ENCODE measurements at places on chromosomes 5 and 9.

DNA sequence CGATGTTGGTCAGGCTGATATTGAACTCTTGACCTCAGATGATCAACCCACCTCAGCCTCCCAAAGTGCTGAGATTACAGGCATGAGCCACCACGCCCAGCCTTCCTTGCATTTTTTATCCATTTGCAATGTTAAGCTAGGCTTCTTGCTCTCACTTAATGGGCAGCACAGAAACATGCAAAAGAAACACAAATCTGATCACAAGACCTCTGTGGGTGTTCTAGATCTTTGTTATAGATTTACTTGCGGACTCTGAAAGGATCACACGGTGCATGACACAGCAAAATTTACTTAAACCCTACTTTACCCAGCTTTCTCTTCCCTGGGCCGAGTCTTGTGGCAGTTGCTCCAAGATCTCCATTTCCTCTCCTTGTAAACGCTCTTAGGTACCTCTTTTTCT, 71.3 kb downstream of the PSAT1 start:
- DNase-seq: no peak

DNA sequence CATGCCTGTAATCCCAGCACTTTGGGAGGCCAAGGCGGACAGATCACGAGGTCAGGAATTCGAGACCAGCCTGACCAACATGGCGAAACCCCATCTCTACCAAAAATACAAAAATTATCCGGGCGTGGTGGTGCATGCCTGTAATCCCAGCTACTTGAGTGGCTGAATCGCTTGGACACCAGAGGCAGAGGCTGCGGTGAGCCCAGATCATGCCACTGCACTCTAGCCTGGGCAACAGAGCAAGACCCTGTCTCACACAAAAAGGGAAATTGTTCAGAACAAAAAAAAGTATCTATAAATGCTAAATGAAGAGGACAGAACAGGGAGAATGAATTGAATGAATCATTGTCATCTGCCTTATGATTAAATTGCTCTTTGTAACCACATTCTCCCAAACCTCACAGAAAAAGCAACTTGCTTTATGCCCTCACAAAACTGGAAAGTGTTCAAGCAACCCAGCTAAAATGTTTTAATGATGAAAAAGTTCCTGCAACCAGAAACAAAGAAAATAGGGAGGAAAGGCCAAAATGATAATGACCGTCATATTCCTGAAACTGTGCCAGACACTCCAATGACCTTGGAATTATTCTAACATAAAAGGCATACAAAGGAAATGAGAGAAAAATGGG, 83.7 kb downstream of the SERINC5 start:
- no peak for DNase-seq

DNA sequence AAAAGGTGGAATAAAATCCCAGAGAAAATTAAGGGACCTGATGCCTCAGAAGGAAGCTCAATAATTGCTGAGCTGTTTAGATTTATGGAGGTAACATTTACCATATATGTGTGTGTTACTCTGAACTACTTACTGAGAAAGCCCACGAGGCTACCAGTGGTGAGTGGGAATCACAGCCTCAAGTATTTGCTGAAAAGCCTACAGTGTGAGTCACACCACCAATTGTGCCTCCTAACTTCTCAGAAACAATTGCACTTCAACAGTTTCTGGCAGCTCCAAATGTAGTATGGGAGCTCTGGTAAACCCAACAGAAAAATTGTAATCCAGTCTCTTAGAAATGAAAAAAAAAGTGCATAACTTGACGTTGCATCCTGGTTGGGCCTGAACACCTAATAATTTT, 551.6 kb downstream of the PRDM9 start:
- DNase-seq: no peak

DNA sequence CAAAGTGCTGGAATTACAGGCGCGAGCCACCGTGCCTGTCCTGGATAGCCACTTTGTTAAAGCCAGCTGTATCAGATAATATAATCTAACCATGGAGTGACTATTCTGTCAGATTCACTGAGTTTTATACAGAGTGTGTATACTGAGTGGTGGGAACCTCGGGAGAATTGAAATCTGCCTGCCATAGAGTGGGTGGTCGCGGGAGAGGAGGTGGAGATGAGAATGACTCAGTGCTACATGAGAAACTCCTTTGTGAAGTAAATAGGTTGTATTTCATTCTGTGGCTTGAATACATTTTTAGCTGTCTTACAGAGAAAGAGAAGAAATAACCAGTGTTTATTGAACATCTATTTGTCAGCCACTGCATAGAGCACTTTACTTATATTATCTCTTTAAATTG, 26.4 kb downstream of the ATP6V0E1 start:
- no peak for DNase-seq

GRCh38 chr9:124830593-124830992, 22.7 kb upstream of the WDR38 start:
- DNase-seq: no peak

DNA sequence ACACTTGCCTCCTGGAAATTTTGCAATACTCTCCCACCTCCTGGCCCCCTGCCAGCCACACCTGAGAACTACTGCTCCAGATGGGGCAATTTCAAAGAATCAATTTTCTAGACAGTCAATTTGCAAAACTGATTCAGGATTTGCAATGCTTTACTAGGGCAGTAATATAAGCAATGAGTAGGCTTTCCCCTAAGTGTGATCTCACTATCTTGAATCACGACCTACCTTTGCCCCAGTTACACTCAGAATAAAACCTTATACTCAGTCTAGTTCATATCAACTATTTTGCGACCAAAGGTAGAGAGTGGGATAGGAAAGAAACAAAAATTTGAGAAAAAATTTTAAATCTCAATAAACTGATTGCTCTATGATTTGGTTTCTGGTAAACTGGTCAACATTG, 54.4 kb downstream of the DROSHA start:
- DNase-seq: no peak

- DNase-seq: no peak
Measured at GRCh38 chr5:112979723-112980122, 3.1 kb downstream of the DCP2 start.

DNA sequence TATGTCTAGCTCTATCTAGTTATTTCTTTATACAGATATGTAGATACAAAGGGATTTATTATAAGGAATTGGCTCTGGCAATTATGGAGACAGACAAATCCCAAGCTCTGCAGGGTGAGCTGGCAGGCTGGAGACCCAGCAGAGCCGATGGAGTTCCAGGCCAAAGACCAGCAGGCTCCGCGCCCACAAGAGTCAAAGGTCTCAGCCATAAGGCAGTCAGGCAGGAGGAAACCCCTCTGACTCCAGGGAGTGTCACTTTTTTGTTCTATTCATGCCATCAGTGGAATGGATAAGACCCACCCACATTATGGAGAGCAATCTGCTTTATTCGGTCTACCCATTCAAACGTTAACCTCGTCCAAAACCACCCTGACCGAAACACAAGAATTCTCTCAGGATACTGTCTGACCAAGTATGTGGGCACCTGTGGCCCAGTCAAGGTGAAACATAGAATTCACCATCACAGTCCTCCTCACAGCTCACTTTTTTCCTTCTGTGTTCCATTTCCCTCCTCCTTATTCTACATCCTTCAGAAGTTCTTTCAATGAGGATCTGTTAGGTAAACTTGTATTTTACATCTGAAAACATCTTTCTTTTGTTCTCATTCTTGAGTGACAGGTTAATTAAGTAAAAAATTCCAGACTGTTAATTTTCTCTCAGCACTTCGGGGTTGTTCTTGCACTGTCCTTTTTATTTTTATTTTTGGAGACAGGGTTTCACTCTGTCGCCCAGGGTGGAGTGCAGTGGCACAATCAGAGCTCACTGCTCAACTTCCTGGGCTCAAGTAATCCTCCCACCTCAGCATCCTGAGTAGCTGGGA, 21.2 kb downstream of the RNF130 start:
- no peak for DNase-seq

DNA sequence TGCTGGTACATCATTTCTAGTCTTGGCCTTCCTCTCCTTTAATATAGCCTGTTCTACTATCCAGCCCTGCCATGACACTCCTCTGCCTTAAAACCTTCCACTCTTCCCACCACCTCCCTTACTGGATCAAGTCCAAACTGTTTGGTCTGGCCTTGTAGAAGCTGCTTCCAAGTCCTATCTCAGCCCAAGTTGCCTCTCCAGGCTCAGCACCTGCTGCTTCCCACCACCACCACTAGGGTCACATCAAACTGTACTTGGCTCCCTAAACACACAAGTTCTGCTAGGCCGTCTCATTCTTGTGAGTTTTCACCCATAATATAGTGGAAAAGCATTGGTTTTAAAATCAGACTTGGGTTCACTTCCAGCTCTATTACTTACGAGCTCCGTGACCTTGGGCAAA, 1.4 kb downstream of the NDUFA8 start:
- peak; percentile 33 for DNase-seq

DNA sequence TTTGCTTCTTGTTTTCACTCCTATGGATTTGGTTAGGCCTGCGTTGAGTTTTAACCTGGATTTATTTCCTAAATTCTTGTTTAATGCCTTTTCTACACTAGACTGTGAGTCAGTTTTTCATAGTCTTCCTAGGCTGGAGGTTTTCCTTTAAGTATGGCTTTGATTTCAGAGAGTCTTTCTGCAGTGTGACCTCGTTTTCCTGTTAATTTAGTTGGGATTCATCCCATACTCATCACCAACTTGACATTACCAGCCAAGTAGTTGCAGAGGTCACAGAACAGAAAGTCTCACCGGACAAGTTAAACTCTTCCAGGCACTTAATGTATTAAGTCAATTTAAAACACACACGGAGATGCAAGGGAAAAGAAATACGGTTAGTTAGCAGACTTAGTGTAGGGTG, 29.7 kb upstream of the AUH start:
- no peak for DNase-seq

DNA sequence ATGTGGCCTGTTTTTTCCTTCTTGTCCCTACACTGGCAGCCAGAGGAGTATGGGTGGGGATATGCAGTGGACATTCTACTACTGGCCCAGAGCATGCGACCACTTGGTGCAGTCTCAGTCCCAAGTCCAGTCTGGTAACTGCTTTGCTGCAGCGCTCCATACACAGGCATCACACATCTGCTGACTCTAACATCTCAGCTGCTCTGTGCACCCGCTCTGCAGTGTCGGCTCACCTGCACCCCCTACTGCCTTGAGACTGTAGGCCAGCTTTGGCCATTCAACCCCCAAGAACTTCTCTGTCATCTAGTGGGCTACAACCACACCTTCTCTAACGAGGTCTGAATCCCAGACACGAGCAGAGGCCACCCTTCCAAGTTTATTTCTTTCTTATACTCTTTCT, 46.4 kb upstream of the SLCO6A1 start:
- no peak for DNase-seq

DNA sequence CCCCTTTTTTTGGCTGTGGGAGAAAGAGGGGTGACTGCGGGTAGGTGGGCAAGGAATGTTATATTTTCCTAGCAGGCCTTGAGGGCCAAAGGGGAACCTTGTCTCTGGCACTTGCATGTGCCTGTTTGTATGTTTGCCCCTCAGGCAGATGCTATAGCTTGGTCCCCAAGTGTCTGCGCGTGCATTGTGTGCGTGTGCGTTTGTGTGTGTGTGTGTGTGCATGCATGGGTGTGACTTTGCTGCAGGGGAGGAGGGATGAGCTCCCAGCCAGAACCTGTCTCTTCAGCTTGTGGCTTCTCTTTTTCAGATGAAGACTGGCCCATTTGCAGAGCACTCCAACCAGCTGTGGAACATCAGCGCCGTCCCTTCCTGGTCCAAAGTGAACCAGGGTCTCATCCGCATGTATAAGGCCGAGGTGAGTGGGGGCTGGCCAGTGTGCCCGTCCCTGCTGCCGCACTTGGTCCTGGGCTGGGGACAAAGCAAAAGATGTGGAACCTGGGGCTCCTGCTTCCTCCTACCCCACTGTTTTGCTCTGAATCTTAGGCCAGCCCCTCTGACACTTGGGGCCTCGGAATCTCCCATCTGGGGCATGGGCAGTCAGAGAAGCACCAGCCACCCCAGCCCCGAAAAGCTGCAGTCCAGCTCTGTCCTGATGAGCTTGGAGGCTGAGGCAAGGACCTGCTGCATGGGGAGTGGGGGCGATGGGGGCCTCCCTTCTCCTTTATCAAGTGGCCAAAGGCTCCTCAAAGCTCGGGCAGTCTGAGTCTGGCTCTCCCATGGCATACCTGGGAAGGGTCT, 31.1 kb downstream of the PTPA start:
- DNase-seq: no peak

DNA sequence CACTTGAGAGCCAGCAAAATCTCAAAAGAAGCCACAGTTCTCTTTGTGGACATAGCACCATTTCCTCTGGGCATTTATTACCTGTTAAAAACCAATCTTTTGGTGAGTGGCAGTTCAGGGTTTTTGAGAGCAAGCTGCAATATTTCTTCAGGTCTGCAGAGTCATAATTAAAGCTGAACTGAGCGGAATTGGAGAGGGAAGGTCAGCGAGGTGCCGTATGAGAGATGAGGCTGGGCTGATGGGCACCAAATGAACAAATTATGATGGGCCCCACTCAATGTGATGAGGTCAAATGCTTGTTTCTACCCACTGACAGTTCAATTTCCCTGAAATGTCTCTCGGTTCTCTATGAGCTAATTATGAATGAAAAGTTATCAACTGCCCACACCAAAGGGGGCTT, 231.9 kb downstream of the AP3B1 start:
- DNase-seq: no peak

DNA sequence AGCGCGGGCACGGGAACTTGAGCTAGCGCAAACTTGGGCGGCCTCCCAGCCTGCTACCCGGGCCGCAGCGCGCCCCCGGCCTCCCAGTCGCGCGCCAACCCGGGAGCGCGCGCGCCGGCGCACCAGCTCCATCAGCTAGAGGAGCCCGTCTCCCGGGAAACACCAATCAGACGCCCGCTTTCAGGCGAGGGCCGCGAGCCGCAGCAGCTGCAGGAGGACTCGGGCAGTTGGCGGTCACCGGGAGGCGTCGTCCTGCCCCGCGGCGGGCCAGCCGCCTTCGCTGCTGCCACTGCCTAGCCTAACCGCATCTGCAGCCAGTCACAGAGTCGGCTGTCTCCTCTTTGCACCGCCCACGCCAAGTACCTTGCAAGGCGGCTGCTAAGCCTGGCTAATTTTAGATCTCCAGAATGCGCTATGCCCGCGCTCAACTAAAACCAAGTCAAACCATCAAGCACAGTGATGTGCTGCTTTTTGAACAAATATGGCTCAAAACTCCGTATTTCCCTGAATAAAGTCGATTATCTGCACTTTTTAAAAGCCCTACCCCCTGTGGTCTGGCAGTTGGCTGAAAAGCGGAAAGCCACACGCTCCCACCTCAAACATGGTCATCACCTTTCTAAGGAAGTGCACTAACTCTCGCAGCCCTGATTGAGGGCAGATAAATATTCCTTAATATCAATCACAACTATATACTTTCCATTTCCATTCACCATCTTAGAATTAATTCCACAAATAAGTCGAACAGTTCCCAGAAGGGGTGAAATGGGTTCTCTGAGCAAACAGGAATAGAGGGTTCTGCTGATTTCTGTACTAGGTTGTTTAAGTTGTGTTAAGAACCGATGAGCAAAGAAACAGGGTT, 221.8 kb downstream of the MEF2C start:
- DNase-seq: peak; percentile 55

DNA sequence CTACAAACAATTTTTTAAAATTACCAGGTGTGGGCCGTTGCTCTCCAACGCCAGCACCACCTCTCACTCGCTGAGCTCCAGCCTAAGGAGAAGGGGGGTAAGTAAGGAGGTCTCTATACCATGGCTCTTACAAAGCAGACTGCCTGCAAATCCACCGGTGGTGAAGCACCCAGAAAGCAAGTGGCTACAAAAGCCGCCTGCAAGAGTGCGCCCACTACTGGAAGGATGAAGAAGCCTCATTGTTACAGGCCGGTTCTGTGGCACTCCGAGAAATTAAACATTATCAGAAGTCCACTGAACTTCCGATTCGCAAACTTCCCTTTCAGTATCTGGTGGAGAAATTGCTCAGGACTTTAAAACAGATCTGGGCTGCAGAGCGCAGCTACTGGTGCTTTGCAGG, 46.0 kb downstream of the CDO1 start:
- DNase-seq: no peak

Measured in GM19239 (cell line).